ENCODE measurements at places on chromosomes 7 and 10.

DNA sequence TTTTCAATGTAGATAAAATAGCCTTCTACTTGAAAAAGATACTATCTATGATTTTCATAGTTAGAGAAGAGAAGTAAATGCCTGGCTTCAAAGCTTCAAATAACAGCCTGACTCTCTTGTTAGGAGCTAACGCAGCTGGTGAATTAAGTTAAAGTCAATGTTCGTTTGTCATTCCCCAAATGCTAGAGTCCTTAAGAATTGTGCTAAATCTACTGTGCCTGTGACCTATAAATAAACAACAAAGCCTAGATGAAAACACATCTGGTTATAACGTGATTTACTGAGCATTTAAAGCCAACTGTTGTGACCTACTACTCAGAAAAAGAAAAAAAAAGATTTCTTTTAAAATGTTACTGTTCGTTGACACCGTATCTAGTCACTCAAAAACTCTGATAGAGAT, 134.7 kb downstream of the POLR1F start:
- no peak for DNase-seq

DNA sequence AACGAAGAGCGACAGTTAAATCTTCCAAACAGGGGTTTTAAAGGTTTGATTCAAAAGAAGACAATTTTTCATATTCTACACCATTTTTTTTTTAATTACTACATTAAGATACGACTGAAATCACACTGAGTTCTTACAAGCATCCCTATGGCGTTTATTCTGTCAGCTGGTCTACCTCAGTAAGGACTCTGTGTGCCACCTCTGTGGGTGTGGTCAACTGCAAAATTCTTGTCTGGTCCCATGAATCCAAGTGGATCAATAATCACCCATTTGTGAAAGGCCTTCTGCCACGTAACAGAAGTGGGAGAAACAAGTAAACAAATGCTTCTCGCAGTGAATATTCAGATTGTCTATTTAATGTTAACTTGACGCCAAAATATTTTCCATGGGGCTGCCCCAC, 104.1 kb downstream of the GRB10 start:
- DNase-seq, result no peak

DNA sequence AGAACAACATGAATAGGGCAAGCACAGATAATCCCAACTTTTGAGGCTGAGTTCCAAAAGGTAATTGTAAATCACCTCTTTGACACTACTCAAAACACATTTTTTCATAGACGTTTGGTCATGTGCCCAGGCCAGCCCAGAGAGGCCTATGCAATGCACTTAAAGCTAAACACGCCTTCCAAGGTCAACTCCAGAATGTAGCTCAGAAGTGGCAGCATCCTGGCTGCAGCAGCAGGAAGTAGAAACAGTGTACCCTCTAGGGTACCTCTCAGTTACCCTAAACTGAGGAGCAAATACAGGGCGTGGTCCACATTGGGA, 58.7 kb downstream of the OSBPL3 start:
- DNase-seq, result no peak

DNA sequence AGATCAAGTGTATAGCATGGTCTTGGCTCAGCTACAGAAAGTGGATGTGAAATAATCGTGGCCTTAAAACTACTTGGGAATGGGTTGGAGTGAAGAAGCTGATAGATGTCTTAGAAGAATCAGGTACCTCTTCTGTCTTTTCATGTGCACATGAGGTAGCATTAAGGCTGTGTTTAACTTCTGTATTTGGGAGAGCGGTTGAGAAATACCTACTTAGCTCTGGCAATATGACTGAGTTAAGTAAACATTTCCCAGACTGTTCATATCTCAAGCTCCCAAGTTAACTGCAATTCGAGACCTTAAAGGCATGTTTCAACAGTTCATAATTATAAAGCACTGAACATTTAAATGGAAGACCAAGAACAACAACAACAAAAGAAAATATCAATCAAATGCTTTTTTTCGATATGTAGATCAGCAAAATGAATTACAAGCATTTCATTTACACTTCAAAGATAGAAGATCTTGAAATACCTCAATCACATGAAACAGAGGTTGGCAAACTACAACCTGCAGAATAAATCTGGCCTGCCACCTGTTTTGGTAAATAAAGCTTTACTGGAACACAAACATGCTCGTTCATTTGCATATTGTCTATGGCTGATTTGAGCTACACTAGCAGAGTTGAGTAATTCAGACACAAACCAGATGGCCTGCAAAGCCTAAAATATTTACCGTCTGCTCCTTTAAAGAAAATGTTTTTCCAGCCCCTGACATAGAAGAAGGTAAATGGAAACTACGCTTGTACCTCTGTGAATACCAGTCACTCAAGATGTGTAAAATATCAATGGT, 337.1 kb upstream of the GLI3 start:
- no peak for DNase-seq

GRCh38 chr7:21947946-21948345, 2.2 kb upstream of the CDCA7L start:
- no peak for DNase-seq

- DNase-seq, result no peak
Observed at GRCh38 chr7:29443552-29443951, 120.1 kb upstream of the PRR15 start.

- no peak for DNase-seq
Observed at GRCh38 chr10:28468707-28469483, 64.0 kb upstream of the WAC start.

- peak; percentile 21 for DNase-seq
Observed at GRCh38 chr7:96238976-96239766, 82.7 kb downstream of the SLC25A13 start.

GRCh38 chr10:106917452-106918055, 247.0 kb downstream of the SORCS1 start:
- no peak for DNase-seq

GRCh38 chr10:119871881-119872609, 598 bp downstream of the MCMBP start:
- peak; percentile 20 for DNase-seq

DNA sequence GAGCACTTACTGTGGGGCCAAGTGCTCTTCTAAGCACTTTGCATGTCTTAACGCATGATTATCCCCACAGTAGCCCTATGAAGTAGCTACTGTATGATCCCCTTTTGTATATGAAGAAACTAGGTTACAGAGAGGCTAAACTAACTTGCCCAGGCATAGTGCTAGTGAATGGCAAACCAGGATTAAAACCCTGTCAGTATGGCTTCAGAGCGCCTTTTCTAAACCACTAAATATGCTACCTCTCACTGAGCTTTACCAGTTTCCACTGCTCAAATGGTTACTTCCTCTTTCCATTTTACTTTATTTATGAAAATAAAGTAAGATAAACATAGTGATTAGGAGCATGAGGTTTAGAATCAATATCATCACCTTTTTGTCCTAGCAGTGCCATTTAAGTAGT, 73.6 kb downstream of the PODXL start:
- no peak for DNase-seq

GRCh38 chr7:66187905-66188304, 17.2 kb upstream of the TPST1 start:
- no peak for DNase-seq

GRCh38 chr7:111796671-111797070, 234.4 kb upstream of the IMMP2L start:
- no peak for DNase-seq

DNA sequence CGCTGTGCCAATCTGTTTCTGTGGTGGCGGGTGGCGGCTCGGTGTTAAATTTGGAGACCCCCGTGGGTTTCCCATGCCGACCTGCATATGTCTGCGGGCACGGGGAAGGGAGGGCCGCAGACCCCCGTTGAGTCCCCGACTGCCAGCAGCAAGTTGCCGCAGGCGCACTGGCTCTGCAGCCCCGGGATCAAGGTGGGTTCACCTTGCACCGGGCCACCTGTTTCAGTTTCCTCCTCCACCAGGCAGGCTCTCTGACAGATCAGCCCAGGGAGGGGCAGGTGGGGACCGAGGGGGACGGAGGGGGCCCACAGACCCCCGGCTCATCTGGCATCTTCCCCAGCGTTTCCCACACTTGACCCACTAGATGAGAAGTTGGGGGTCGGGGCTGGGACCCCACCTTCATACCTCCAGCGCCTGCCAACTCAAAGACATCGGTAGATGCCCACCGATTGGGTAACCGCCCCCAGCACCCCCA, 95.9 kb downstream of the CUX1 start:
- DNase-seq, result no peak

GRCh38 chr7:144668503-144668902, 167.3 kb downstream of the TPK1 start:
- no peak for DNase-seq

DNA sequence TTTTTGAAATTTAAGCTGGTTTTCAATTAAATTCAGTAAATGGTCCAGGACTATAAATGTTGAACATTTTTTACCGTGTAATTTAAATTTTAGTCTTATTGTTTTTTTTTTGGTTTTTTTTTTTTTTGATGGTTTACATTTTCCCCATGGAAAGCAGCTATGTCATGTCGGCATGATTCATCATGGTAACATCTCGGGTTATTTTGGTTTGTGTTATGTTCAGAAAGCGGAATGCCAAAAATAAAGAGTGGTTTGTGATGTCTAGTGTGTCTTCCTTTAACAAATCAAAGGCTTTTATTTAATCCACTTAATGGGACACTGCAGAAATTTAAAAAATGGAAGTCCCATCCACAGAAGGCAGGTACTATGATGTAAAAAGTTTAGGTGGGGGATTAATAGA, 58.5 kb downstream of the TRUB1 start:
- peak; percentile 71 for DNase-seq

DNA sequence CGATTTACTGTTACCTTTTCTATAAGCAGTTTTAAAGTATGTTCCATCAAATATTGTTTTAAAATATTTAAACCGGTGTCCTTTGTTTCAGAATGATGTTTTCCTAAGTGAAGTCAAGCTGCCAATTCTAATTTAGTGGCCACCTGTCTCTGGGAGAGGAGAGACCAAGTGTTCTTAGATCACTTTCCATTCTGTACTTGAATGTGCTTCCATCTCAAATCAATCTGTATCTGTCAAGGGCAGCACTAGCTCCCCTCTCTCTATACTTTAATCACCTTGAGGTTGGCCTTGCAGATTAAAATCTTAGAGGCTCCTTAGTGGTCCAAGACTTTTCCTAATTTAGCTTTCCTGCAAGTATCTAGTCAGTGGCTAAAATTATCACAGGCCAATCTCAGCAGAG, 49.6 kb downstream of the LGI1 start:
- no peak for DNase-seq

DNA sequence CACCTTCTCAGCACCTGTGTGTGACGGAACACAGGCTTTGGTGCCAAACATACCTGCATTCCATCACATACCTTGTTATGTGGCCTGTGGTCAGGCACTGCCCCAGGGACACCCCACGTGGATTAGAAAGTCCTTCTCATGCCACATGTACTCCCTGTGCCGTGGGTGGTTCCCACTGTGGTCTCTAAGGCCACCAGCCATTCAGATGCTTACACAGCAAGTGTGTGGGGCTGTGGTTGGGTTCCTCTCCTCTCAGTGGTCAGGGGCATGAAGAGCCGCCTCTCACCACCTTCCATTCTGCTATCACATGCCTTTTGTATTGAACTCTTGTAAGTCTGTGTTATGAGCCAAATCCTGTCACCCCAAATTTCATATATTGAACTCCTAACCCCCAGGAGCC, 85.1 kb upstream of the IGFBP3 start:
- DNase-seq, result no peak

DNA sequence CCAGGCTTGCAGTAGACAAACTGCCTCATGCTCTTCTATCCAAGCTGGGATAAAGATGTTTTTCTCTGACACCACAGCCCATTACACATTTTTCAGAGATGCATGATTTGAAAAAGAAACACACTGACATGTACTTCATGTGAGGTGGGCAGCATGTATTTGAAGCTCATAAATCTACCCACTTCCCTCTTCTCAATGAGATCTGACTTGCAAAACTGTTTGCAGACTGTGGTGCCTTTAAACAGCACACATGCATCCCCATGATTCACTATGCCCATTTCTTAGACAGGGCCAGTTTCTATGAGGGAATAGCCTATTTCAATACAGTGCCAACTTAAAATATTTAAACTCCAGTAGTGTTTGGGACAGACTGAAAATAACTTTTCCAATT, 109.8 kb downstream of the GLI3 start:
- DNase-seq, result no peak

DNA sequence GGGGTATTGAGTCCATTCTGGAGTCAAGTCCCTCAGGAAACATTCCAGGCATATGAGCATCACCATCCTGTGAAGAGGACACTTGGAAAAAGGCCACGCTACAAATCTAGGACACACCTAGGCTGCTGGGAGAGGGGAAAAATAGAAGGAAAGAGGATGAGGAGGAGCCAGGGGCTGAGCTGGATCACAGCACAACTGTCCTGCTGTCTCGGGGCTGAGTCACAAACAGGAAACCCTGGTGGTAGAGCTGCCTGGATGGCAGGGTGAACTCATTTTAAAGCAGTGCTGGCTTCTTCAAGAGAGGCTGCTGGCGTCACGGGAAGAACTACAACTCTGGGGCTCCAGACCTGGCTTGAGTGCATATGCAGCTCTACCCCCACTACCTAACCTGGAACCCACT, 151.5 kb downstream of the RNF216 start:
- DNase-seq, result peak; percentile 75

DNA sequence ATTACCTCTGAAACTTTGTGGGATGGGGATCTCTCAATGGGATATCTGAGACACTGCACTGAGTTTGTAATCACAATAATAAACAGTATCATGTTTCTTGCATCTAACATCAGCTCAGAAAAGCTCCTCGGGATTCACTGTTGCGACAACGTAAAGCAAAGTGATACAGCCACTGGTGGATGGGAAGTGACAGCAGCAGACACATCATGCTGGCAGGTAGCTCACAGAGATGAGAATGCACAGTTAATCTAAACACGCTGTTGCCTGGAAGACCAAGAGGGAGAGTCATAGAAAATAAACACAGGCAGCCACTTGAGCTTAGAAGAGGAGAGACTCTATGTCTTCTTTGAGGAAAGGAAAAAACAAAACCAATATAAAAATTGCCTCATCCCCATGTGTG, 513.8 kb downstream of the MAGI2 start:
- DNase-seq, result no peak

- DNase-seq, result no peak
Observed at GRCh38 chr10:97584798-97585438, 729 bp downstream of the HOGA1 start.

- DNase-seq, result no peak
Observed at GRCh38 chr10:78688230-78688900, 380.4 kb upstream of the ZMIZ1 start.

GRCh38 chr7:132354527-132354926, 221.7 kb downstream of the PLXNA4 start:
- DNase-seq, result no peak

DNA sequence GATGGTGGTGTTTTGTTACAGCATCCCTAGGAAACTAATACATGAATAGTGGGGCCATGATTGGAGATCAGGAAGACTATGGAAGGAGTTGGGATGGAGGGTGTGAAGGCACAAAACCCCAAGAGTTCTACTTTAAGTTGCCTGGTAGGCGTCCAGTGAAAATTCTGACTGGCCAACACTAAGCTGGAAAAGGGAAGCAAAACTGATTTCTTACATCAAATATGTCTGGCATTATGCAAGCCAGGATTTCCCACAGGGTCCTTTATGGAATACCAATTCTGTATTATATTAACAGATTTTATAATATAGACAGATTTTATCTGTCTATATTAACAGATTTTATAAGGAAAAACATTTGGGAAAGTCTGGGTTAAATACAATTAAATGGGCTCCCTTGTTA, 16.2 kb downstream of the CPVL start:
- no peak for DNase-seq
